ENCODE measurements at places on chromosomes 7 and 10.

DNA sequence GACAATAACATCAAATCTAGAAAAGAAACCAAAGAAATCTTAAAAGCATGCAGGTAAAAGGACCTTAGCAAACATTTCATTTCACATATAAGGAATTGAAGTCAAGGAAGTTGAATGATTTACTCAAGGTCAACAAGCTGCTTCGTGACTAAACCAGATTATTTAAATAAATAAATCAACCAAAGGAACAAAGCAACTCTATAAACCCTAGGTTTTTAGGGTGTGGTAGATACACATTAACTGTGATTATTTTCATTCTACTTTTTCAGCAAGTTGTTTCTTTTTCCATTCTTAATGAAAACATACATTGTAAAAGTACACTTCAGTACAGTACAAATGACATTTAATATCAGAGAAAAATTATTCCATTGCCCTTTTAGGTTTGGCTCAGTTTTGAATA lies 382.0 kb upstream of the STEAP1 start:
- no peak for DNase-seq

DNA sequence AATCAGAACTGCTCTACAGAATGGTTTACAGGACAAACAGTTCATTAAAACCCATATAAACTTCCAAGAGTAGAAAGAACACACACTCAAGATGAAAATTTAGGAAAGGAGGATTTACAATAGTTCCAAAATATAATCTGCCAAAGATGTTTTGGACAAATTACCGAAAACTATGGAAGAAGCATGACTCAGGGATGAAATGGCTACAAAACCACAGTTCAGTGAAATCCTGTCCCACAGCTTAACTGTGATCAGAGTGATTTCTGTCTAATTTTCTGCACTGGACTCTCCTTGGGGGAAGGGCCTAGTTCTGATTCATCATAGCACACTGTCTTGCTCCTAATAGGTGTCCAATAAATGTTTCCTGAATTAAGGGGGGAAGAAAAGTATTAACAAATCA lies 82.2 kb downstream of the HIPK2 start:
- no peak for DNase-seq

GRCh38 chr10:128606055-128606454 lies 479.8 kb upstream of the MKI67 start:
- no peak for DNase-seq

DNA sequence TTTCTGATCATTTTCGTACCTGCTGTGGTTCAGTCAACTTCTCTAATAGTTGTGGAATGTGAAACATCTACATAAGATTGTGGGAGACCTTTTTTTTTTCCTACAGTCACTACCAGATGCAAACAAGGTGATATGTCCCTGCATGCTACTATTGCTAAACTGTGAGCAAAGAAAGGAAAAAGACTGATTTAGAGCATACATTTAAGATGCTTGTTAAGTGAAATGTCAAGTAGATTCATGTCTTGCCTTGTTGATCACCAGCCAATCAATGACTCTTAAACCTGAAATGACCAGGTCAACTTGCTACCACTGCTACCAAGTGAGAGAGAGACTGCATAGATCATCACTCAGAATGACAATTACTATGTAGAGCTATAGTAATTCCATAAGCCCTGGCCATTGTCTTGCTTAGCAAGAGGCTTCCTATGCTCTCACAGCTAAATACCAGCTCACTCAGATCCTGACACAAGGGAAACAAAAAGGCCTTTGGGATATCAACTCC lies 84.3 kb upstream of the SKAP2 start:
- no peak for DNase-seq

DNA sequence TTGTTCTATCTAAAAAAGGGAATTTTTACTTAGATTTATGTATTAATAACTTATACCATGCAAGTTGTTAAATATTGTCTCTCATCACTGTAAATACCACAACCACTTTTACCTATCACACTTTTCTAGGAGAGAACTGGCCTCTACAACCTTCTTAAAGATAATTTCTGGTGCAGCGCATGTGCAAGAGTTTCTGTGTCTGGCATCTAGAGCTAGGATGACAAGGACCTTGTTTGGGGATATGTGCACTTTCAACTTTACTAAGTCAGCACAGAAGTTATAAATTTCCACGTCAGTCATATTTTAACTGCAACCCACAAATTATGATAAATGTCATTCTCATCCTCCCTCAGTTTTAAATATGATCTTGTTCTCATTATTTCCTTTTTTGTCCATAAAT lies 156.9 kb upstream of the ADCY1 start:
- no peak for DNase-seq

GRCh38 chr10:48582970-48583369 lies 21.9 kb downstream of the ARHGAP22 start:
- no peak for DNase-seq

GRCh38 chr7:159070431-159071148 lies 74.1 kb downstream of the VIPR2 start:
- peak; percentile 43 for DNase-seq

- no peak for DNase-seq
Measured at GRCh38 chr7:102866535-102867215, 46.1 kb upstream of the LRRC17 start.

- no peak for DNase-seq
Measured at GRCh38 chr7:32217341-32218153, 147.3 kb upstream of the PDE1C start.

All from stromal cell of bone marrow (primary cell).